ENCODE measurements at places on chromosomes 5 and 9.

GRCh38 chr9:37302277-37302676, 120.2 kb upstream of the GRHPR start:
- peak; percentile 22 for DNase-seq

GRCh38 chr5:83306572-83307241, 164.8 kb upstream of the VCAN start:
- no peak for DNase-seq

- DNase-seq = no peak
Observed at GRCh38 chr9:136309101-136309801, 5.4 kb upstream of the CCDC187 start.

- DNase-seq = no peak
Observed at GRCh38 chr5:66717455-66718373, 121.5 kb downstream of the MAST4 start.

GRCh38 chr9:89154651-89155336, 23.8 kb downstream of the SHC3 start:
- no peak for DNase-seq

DNA sequence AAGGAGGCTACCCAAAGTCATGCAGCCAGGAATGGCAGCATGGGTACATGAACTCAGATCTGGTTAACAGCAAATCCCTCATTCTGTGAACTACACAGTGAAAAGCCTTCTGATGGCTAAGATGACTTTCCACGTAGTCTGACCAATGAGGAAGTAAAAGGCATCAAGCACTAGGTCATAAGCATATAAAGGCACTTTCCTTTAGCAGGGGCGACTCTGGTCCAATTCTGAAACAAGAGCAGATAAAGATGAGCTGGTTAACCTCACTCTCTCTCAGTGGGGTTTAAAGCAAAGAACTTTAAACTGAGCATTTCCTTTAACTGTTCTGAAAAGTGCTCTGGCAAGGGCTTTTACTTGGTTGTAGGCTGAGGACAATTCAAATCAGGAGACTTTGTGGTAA, 21.1 kb downstream of the PSMB7 start:
- no peak for DNase-seq

DNA sequence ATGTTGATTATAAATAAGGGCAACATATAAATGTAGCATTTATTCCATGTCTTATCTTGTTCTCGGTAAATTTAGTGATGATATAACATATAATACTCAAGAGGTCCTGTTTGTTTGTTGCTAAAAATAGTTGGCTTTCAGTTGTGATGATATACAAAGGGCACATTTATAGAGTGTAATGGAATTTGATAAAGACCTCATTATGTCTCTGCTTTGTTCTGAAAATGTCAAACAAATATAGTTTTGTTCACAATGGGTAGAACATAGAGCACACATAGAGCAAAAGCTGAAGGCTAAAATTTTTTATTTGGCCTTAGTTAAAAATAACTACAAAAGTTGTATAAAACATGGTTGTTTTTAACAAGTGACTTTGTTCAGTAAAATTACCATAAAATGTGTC, 477.1 kb upstream of the SMC2 start:
- DNase-seq = no peak

GRCh38 chr5:163460562-163461171, at the start of gene HMMR:
HMMR (plus strand) TSS chr5:163460632; CDS start chr5:163460693, 61 bp downstream.
- DNase-seq = no peak

GRCh38 chr9:129221233-129221632, 43.2 kb upstream of the IER5L start:
- DNase-seq = no peak

GRCh38 chr5:139148306-139148705, 49.9 kb downstream of the SIL1 start:
- no peak for DNase-seq

GRCh38 chr5:148687427-148687826, 33.1 kb upstream of the HTR4 start:
- DNase-seq = no peak

- no peak for DNase-seq
Observed at GRCh38 chr5:11672385-11673085, 231.7 kb downstream of the CTNND2 start.

GRCh38 chr5:601771-602465, 10.2 kb upstream of the CEP72 start:
- no peak for DNase-seq

DNA sequence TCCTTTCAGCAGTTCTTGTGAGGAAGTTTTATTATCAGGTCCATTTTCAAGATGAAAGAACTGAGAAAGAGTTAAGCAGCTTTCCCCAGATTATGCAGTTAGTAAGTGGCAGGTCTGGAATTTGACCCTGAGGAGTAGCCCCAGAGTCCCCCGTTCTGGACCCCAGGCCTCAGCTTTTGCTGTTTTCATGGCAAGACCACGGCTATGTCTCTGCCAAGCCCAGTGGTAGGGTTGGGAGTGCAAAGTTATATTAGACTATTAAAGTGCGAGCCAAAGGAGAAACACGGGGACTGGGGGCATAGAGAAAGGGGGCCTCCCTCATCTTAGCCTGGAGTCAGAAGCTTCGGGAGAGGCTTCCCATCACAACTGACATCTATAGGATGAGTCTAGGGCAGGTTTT, 19.3 kb upstream of the ORM1 start:
- DNase-seq = no peak

DNA sequence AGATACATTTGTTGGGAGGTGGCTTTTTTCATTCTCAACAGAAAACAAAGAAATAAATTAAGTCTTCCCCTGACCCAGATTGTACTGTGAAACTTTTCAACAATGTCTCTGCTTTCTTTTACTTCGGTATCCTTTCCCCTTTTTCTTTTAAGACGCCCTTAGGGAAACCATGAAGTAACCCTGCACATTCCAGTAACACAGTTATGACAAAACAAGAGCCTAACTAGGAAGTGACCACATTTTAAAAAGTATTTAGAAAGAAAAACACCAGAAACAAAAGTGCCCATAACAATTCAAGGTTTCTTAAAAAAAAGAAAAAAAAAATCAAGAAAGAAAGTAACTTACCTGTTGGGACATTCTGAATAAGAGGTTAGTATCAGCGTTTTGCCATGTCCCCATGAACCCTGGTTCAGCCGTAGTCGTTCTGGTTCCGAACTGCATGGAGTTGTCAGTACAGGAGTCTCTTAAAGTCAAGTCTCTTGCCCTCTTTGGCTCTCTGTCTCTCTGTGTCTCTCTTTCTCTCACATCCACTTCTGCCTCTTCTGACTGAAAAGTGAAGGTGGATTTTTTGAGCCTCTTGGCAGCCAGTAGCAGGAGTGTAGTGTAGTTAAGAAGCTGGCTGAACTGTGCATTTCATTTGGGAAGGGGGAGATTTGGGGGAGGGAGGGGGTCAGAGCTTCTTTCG, 142.9 kb downstream of the BNC2 start:
- no peak for DNase-seq

GRCh38 chr9:19703702-19704101, 85.1 kb downstream of the SLC24A2 start:
- DNase-seq = no peak

DNA sequence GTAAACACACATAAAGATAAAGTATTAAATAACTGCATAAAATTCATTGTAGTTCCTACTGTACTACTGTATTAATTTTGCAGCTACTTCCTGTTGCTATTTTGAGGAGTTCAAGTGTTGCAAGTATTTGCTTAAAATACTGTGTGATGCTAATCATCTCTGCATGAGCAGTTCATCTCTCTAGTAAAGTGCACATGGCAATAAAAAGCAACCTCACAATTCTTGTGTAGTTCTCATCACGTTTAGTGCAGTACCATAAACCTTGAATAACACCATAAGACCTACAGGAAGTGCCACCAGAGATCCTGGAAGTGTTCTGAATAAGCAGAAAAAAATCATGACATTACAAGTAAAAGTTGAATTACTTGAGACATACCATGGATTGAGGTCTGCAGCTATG, 34.6 kb downstream of the CPLANE1 start:
- DNase-seq = no peak

DNA sequence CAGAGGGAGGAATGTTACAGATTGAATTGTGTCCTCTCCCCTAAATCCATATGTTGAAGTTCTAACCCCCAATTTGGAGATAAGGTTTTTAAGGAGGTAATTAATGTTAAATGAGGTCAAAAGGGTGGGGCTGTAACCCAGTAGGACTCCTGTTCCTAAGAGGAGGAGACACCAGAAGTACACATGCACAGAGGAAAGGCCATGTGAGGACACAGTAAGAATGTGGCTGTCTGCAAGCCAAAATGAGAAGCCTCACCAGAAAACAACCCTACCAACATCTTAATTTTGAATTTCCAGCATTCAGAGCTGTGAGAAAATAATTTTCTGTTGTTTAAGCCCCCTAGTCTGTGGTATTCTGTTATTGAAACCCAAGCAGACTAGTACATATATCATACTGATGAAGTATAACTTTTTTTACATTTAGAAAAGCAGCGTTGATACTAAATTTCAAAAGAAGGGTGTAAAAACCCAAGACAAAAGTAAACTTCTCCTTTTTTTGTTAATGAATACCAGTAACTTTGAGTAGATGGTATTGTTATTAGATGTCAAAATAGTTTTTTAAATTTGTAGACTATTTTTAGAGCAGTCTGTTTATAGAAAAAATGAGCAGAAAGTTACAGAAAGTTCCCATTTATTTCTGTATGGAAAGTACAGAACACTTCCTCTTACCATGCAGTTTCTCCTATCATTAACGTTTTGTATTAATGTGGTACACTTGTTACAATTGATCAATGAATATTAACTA, 25.1 kb downstream of the RNF180 start:
- no peak for DNase-seq

DNA sequence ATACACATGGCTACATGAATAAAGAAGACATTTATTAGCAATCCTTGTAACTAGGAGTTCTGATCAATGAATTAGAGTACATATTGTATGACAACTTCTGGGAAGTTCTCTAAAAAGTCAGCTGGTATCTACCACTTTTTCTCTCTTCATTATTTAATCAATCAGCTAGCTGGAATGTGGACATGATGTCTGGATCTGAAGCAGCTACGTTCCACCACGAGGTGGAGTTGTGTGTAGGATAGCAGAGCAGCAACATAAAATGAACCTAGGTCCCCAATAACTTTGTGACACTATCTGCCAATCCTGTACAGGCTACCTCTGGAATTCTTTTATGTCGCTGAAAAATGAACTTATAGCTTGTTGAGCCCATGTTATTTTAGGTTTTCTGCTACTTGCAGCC, 32.9 kb upstream of the ENTREP1 start:
- no peak for DNase-seq

- DNase-seq = no peak
Observed at GRCh38 chr5:16534280-16534679, 68.7 kb upstream of the ZNF622 start.

- no peak for DNase-seq
Observed at GRCh38 chr5:99607124-99607523, 678.3 kb upstream of the CHD1 start.

DNA sequence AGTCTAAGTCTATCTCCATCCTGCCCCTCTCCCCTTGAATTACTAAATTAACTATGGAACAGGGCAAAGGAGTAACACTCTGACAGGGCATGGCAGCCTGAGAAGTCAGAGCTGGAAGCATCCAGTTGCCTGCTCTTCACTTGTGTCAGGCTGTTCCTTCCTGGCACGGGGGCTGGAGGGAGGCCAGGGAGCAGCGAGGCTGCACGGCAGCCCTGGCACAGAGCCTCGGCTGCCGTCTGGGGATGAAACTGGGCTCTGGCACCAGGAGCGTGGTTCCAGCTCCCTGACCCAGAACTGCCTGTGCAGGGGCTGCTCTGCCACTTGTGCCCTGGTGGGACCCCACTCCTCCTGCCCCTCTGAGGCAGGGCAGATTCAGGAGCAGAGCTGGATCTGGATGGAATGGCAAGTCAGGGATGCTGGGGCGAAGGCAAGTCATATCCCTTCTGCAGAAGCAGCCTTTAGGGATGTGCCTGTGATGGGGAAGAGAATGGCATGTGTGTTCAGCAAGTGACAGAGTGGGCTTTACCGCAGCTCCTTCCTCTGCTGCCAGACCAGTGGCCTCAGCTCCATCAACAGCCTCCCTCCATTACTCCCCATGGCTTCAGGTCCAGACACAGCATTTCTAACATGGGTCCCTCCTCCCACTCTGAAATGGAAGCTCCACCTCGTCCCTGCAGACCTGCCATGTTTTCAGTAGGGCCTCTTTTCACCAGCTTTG, 42.2 kb upstream of the PDE8B start:
- DNase-seq = no peak

GRCh38 chr9:74777136-74777879, 110.4 kb downstream of the TRPM6 start:
- DNase-seq = peak; percentile 65

DNA sequence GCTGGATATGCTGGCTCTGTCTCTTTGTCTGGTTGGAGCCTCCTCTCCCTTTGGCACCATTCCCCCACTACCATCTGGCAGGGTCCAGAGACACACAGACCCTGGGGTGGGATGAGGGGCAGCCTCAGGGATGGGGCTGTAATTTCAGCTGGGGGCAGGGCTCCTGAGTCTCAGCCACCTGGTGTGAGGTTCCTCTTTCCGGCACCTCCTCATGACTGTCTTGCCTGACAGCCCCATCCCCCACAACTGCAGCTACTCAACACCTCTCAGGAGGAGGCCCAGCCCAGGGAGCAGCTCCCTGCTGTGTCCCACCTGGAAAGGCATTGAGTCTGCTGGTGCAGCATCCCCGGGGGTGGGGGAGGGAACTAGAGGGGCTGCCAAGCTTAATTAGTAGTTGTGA, 11.7 kb upstream of the RPS14 start:
- no peak for DNase-seq

All from activated naive CD4-positive, alpha-beta T cell treated with anti-CD3 and anti-CD28 coated beads, Interleukin-2, amount 50 U/mL, for 16 hours (primary cell).